Umbilical cord (tissue), 2 donors: ENCODE measurements at places on chromosomes 1 and 21.

GRCh38 chr1:33347650-33347992 lies 26.7 kb upstream of the A3GALT2 start:
- DNase-seq: peak; percentile 76

DNA sequence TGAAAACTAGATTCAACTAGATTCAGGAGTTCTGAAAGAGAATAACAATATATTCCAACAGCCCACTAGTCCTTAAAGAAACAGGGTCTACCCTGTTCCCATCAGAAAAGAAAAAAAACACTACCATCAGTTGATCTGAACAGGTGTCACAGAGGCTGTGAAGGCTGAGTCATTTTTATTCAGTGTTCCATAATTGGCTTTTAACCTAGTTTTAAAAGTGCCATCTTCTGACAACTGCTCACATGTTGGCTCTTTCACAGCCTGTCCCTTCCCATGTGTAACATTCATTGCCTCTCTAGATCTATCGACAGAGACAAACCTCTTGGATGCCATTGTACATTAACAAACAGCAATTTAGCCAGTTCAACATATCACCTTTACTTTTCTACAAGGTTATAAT lies 243.7 kb downstream of the TBX15 start:
- DNase-seq: no peak

GRCh38 chr1:163565166-163565565 lies 243.4 kb downstream of the NUF2 start:
- DNase-seq: no peak

DNA sequence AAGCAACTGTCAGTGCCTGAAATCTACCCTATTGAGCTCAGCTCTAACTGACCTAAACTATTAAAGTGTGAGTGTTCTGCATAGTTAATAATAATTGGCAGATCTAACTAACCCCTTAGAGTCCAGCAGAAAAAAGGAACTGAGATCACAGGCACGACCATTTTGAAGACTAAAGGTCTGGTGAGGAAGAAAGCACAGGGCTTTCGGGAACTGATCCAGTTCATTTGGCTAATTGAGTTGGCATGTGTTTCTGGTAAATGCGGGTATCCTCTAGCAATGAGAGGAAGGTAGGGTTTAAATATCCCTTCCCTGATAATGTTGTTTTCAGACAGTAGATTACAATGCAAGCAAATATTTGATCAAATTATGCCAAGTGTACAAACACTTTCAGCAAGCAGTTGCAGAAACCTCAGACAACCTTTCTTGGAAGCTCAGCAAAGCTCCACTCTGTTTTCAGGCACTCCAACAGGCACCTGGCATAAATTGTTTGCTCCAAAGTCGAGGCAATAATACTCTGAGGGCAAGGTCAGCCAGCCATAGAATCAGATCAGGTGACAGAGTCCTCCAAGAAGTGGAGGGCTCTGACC lies 100.8 kb downstream of the KCNK1 start:
- DNase-seq: no peak

- DNase-seq: peak; percentile 45
These were observed 780 bp downstream of the HIVEP3 start for GRCh38 chr1:41917835-41918449.

DNA sequence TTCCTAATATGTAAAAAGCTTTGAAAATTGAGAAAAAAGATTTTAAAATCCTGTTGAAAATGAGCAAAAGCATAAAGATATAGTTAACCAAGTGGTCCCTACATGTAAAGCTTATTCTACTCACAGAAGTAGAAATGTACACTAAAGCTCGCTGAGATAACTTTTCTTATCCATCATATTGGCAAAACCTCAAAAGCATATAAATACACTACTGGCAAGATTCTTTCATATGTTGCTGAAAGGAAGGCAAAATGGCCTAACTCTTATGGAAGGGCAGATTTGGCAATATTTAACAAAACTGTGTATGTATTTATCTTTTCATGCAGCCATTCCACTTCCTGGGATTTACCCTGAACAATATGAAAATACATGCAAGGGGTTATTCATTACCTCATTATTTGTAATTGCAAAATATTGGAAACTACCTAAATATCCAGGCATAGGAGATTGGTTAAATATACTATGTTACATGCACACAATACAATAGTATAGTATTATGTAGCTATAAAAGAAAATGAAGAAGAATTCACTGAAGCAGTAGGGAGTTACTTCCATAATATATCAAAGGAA lies 43.2 kb upstream of the LYPLAL1 start:
- peak; percentile 86 for DNase-seq

GRCh38 chr1:184082541-184083415 lies 31.2 kb downstream of the TSEN15 start:
- peak; percentile 38 for DNase-seq

GRCh38 chr1:204647114-204647804 lies 38.3 kb downstream of the LRRN2 start:
- peak; percentile 49 for DNase-seq

GRCh38 chr1:169340882-169341281 lies 26.7 kb downstream of the NME7 start:
- no peak for DNase-seq

GRCh38 chr1:235644693-235645305 lies 4.8 kb downstream of the GNG4 start:
- no peak for DNase-seq

- DNase-seq: no peak
These were observed 53.6 kb upstream of the RAP1A start for GRCh38 chr1:111565968-111566367.

- no peak for DNase-seq
These were observed 123.6 kb downstream of the DTL start for GRCh38 chr1:212158912-212159796.

GRCh38 chr1:43747736-43748135 lies 40.4 kb downstream of the ST3GAL3 start:
- DNase-seq: no peak

DNA sequence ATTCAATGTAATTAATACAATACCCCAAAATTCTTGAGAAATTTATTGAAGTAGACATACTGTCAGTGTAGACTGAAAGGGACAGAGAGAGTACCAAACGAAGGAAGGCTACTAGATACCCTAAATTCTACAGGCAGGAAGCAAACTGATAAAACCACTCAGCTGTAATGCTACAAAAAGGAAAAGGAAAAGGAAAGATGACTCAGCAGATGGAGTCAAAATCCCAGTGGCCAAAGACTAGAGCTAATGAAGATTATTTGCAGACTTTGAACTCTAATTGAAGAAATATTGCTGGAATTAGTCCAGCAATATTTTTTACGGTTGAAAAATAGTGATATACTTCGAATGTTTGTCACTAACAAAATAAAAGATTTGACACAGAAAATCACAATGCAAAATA lies 671.9 kb downstream of the BRINP3 start:
- no peak for DNase-seq

- no peak for DNase-seq
These were observed 7.5 kb downstream of the MPL start for GRCh38 chr1:43345120-43345519.

DNA sequence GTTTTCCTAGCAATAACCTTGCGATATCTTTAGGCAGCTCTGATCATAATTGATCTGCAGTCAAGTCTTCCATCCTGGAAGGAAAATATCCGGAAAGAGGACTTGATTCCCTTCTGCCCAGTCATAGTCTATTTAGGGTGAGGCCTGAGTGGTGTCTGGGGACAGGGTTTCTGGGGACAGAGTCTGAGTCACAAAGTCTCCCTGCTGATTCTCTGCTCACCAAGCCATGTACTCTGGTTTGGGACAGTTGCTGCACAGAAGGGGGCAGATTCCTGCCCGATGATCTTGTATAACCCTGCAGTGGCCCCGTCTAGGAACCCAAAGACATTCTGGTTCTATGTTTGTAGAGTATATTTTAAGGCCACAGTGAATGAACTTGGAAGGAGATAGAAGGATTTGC lies 178.8 kb downstream of the KCNJ6 start:
- no peak for DNase-seq

DNA sequence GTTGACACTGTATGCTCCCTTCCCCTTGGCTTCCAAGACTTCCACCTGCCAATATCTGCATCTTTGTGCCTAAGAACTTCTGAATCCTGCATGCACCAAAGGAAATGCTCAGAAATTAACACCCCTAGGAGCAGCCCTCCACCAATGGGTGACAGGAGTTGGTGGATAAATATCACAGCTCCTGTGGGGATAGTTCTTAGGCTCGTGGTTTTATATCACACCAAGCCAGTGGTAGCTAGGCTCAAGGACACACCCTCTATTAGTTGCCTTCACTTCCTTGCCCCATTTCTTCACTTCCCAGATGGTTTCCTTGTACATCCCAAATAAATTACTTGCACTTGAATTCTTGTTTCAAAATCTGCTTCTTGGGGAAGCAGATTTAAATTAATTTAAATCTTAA lies 16.9 kb upstream of the CDC14A start:
- DNase-seq: no peak

DNA sequence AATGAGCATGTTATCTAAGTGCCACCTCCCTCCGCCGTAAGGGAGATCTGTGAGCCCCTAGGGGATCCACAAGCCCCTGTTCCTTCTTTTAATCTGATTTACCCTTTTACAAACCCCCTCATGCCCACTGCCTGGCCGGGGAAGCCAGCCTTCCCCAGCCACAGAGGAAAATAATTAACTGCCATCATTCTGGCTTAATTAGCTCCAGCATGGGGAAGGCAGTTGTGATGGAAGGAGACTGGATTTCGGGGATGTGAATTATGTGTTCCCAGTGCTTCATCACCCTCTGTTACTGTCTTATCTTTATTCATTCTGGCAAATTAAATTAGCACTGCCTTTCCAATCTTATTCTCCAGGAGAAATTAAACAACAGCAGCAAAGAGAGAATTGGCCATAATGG lies 135.8 kb downstream of the PTPRU start:
- no peak for DNase-seq

DNA sequence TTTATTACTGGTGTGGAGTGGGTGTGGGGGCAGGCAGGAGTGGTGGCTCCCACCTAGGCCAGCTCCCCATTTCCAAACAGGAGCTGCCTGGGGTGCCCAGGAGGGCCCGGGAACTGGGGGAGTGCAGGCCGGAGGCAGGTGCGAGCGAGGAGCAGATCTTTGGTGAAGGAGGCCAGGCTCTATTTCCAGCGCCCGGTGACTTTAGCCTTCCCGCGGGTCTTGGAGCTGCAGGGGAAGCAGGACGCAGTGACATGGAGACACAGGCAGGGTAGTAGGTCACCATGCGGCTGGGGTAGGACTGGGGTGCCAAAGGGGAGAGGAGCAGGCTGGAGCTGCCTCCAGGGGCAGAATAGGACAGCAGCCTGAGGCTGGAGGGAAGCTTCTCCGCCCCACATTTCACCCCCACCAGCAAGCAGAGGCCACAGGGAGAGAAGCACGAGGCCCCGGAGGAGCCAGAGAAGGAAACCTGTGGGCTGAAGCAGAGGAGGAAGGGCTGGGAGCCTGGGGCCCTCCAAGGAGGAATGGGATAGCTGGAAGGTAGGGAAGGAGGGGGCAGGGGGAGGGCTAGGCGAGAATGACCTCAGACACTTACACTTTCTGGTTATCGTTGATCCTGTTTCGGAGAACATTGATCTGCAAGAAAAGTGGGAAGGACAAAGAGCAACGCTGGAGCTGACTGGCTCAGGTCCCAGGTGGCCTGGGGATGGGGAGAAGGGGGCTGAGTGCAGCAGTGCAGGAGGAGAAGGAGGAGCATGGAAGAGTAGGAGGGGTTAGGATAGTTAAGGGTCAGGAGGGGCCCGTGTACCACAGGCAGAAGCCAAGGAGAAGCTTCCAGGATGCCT lies 18.2 kb downstream of the TNNT2 start:
- no peak for DNase-seq

GRCh38 chr1:115426231-115426771 lies 88.3 kb upstream of the NGF start:
- DNase-seq: no peak

DNA sequence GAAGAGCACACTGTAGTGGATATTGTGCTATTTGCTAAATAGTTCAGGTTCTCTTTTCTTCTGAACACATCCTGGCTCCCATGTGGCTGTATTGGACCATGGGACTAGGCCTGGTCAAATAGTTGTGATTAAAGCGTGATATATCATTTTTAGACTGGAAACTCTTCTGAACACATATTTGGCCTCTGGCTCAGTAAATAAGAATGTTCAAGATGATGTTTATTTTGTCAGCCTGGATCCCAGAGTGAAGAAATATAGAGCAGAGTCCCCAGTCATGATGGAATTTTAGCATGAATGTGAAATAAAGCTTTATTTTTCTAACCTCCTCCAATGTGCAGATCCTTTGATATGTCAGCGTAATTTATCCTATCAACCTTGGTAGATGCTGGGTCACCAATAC lies 542.6 kb downstream of the ADGRL2 start:
- DNase-seq: peak; percentile 6

DNA sequence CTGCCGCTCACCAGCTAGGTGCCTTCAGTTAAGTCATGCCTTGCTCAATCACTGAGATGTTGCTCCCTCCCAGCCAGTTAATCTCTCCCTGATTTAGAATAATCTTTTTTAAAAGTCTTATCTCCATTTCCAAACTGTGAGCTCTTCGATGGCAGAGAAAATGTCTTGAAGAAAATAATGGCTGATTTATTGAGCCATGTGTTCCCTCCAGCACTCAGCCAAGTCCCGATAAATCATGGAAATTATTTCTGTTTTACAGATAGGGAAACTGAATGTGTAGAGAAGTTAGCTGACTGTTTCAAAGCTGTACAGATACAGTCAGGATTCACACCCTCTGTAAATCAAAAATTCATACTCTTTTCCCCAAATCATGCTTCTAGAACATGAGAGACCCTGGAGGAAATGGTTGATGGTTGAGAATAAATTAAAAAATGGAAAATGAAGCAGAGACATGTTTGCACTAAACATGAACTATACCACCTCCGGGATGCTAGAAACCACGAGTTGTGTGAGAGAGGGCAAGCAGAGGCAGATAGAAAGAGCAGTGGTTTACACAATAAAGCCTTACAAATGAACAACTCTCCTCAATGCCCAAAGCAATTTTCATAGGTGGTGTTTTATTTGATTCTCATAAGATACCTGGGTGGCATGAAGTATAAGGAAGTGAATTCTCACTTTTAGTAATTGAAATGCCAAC lies 376.4 kb downstream of the PLPP3 start:
- peak; percentile 97 for DNase-seq

- peak; percentile 33 for DNase-seq
These were observed 13.4 kb downstream of the TNFRSF8 start for GRCh38 chr1:12076425-12077005.

DNA sequence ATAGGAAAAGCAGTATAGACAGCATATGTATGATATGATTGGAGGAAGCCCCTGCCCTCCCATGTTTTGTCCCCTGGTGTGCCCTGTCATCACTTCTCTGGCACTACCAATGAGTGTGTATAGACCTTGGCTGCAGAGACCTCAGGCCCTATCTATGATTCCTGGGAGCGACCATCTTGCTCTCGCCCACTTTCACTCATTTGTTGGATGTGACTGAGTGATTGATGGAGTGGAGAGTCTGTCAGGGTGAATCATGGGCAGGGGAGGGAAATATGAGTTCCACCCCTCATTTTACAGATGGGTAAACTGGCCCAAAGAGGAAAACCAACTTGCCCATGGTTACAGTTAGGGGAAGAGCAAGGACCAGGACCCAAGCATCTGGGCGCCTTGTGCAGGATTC lies 14.9 kb downstream of the SLC30A1 start:
- no peak for DNase-seq
